EH (cell line): ENCODE measurements at places on chromosomes 6 and 20.

DNA sequence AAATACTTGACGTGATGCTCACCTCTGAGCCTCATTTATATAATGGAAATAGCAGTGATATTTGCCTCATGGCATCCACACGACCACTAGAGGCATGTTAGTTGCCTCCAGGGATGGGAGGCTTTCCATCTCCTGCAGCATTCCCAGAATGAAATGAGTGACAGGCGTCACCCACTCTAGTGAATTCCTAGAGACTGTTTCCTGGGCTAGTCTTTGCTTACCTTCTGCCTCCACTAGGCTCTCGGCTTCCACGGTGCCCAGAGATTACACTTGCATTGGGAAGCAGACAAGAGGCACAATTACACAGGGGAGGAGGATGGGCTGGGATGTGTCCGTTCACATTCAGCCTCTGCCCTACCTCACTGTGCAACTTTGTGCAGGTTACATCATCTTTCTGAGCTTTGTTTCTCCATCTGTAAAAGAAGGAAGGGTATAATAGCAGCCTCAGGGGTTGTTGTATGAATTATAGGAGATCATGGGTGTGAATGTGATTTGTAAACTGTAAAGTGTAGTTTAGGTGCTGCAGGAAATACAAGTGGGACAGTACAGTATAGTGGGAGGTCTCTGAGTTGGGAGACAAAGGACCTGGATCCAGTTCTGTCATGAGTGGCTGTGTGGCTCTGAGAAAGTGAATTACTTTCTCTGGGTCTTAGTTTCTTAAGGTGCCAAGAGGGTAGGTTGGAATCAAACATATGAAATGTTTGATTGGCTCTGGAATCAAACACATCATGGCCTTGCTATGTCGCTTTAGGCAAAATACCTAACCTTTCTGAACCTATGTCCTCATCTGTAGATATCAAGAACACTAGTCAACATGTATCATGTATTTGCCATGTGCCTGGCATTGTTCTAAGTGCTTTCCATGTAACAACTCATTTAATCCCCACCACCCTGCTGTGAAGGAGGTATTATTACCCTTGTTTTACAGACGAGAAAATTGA, 3.6 kb upstream of the VSTM2L start:
- no peak for DNase-seq

DNA sequence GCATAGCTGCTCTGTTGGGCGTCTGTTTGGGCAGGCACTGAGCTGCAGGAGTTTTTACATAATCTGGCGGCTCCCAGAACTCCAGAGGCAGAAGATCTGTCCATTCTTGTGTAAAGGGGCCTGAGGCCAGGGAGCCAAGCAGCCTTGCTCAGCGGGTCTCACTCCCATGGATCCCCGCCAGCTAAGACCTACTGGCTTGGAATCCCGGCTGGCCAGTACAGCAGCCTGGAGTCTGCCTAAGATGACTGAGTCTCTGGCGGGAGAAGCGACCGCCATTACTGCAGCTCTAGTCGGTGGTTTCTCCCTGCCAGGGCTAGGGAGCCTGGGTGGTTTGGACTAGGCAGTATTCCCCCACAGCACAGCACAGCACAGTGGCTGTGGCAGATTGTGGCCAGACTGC, 268.4 kb upstream of the SYNCRIP start:
- DNase-seq: no peak

- DNase-seq: peak; percentile 60
Observed at GRCh38 chr20:57654363-57654997, 34.3 kb upstream of the ZBP1 start.

DNA sequence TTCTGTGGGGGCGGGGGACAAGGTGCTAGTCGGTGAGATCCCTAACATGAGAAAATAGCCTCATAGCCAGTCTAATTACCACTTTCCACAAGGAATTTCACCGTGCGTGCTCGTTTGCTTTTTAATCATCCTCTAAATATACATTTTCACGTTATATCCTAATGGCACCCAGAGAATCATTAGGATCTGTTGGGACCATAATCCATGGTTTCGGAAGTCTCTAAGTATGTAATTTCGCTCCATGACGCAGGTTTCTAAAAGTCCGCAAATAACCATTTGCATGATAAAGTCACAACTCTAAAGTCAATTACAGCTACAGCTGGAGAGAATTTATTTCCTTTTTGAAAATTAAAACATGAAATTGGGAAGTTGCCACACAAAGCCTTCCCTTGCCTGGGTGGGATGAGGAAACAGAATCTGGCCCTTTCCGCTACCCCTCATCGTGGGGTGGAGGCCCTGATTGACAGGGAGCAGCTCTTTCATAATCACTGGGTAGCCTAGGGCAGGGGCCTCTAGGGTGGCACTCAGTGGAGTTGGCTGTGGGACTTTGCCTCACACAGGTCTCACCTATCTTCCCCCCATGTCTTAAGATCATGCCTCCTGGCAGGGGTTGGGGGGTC, 81.9 kb downstream of the LRFN2 start:
- DNase-seq: no peak

DNA sequence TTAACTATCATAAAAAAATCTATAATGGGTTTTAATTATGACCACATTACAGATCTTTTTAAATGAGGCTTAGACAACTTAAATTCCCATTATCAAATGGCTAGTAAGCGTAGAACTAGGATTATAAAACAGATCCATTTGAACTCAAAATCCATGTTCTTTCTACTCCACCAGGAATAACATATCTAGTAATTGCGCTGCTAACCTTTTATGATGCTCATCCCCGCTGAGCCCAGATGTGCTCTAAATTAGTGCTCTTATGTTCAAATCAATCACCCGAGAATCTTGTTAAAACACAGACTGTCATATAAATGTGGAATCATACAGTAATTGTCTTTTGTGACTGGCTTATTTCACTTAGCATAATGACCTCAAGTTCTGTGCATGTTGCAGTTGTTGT, 903.1 kb downstream of the PHF3 start:
- no peak for DNase-seq

GRCh38 chr20:17562804-17563305, 7.0 kb upstream of the DSTN start:
- DNase-seq: peak; percentile 98

DNA sequence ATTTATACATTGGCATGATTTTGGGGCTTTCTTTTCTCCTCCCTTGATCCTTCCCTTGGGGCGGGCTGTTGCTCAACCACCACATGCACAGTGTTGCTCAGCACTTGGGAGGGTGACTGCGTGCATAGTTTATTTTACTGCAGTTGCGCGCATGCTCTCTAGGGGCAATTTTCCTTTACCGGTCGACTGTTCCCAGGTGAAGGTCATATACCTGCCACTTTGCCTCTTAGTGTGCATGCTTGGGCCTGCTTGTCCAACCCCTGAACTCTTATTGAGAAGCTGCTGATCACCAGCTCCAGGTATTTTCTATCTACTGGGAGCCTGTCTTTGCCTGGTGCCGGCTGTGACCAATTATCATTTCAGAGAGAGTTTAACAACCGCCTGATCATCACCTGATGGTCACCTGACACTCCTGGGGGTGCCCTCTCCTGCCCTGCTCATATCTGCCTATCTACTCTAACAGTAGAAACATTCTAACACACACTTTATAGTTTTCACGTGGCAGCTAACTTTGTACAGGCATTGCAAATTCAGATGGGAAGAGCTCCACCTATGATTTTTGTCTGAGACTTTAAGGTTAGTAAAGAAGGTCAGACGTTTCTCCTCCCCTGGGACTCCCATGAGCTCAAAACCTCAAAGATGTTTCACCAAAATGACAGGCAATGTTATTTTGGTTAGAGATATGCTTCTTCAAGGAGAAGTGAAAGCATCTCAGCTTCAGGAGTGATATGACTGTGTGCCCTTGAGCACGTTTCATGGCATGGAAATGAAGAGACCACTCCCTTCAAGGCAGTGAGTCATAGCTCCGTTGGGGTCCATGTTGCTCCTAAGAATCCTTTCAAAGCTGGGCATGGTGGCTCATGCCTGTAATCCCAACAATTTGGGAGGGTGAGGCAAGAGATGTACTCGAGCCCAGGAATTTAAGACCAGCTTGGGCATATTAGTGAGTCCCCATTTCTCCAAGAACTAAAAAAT, 227.5 kb upstream of the MYLIP start:
- no peak for DNase-seq

DNA sequence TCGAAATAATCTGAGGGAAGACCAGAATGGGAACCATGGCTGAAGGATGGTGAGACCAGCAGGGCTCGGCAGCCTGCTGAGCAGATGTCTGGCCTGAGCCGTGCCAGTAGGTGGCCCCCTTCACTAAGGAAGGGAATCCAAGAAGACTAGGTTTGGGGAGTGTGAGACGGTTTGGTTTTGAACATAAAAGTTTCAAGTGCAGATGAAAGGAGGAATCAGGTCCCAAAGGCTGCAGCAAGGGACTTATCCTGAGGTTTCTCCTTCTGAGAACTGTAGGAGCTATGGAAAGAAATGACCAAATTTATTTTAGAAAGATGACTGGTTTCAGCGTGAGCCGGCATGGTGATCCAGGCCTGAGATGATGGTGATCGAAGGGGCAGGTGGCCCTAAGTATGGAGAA, 4.6 kb upstream of the OSER1 start:
- peak; percentile 72 for DNase-seq
